ENCODE measurements at places on chromosomes 16 and 17.
A peak's percentile ranks its signal among the peaks of the same experiment; 100 is the strongest.

- DNase-seq = no peak
Observed at GRCh38 chr16:81201267-81201666, 37.2 kb upstream of the BCO1 start.

GRCh38 chr16:65038100-65038499 is 83.8 kb downstream of the CDH11 start:
- no peak for DNase-seq

GRCh38 chr17:49425004-49425286 is 10.3 kb upstream of the PHB1 start:
- no peak for DNase-seq

DNA sequence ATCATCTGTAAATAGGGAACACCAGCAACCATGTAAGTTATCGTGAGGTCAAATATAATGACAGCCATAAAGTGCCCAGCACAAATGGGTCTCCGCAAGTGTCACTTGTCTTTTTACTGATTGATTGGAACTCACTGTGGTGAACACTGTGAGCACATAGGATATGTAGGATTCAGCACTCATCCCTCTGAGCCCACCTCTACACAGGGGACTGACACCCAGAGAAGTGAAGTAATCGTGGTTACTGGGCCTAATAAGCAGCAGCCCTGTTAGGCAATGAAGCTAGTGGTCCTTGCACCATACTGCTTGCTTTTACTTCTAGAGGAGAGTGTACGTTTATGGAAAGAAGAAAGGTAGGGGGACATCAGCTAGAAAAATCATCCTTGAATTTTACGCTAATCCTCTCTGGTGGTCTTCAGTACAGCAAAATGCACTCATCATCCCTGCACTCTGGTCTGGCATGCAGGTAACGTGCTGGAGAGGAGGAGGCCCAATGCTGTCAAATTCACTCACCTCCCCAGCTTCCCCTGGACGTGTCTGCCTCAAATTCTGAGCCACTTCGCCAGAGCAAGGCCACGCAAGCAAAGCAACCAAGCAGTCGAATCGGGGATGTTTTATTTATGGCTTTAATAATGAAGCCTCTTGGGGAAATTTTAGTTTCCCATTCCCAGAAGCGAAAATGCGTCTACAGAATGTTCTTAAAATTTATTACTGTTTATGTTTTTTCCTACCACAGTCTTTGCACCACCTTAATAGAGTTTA is 74.7 kb downstream of the YPEL2 start:
- DNase-seq = no peak

DNA sequence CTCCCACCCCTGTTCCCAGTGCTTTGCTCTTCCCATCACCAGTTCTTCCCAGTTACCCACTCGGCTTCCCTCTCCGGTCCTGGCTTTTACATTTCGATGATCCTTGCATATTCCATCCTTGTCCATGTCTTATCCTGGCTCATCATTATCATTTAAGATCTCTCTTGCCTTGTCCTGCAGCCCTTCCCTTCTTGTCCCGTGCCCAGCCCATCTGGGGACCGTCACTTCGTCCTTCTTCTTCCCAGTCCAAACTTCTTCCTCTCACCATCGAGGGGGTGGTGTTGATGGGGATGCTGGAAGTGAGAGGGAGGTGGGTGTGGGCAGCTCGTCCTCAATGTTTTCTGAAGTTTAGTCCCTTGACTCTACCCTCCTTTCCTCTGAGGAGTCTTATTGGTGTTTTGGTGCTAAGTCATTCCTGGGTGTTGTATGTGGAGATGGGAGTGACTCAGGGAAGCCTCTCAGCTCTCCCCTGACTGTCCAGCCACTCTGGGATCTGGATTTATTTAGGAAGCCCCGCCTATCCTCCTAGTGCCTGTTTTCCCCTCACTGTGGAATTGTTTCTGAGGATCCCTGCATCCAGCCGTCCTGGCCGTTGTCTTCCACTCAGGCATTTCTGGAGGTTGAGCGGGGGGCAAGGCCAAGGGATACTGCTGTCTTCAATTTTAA is 975 bp downstream of the SNX29 start:
- DNase-seq = peak; percentile 83

GRCh38 chr17:883586-883962 is 96.0 kb downstream of the NXN start:
- no peak for DNase-seq

GRCh38 chr16:11597235-11598095 is 10.7 kb upstream of the LITAF start:
- peak; percentile 65 for DNase-seq

Data from hepatic stellate cell (primary cell).